PC-9 (cell line): ENCODE measurements at places on chromosomes 7 and 10. TPM values are rescaled to one million over a fixed set of nuclear protein-coding genes. Genes with fewer than 3 reads are reported as not detected.

The PLEKHS1 gene
- 2.9 and 4.9 TPM in 2 replicates for total RNA-seq

The HMX3 gene
- not detected in 2 replicates for total RNA-seq

The NEUROG3 gene
- not detected in 2 replicates for total RNA-seq

The TUBAL3 gene
- 0.35 and 0.52 TPM in 2 replicates for total RNA-seq

The AKR1C4 gene
- not detected in 2 replicates for total RNA-seq

The PNLIPRP3 gene
- total RNA-seq = not detected in 2 replicates

The BZW2 gene
- total RNA-seq = 93.7 and 102 TPM in 2 replicates

The SEC31B gene
- 7.4 and 9.2 TPM in 2 replicates for total RNA-seq

The AMZ1 gene
- 0.50 TPM in 1 of 2 replicates, not detected in the other for total RNA-seq

The CTAGE8 gene
- 7.2 and 9.9 TPM in 2 replicates for total RNA-seq

The GCK gene
- not detected in 2 replicates for total RNA-seq

The ASB10 gene
- total RNA-seq = not detected in 2 replicates

GRCh38 chr7:93235541-93235940, 3.4 kb downstream of the VPS50 start:
- DNase-seq = no peak

- DNase-seq = no peak
Observed at GRCh38 chr7:134985894-134986362, 380 bp upstream of the AGBL3 start.

DNA sequence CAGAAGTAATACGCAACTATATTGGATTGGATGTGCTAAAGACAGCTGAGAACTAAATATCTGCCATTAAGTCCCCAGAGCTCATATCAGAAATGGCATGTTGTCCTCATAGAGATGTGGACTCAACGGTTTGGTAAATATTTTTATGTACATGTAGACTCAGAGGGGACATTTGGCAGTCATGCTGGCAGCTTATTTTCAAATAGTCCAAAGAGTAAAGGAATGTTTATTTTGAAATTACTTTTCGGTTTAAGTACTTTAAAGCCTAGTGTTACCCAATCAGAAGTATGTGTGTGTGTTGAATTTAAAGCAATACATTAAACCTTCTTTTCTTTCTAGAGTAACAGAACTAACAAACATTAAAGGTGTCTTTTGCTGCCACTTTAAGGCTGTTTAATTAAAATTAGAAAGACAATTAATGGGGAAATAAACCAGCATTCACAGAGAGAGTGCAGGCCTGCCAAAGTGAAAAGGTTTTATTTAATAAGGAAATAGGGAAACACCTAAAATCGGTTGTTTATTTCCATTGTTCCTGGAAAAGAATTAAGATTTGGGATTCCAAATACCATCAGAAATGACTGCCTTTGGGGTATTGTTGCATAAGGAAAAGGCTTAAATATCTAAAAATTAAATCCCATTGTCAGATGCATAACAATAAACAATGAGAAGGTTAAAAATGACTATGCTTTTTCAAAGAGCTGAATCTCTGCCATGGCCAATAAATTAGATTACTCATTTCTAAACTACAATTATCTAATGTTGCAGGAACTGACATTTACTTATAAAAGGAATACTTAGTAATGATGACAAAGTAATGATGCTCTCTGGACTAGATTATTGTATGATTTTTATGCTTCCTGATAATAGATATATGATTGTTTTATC, 113.4 kb upstream of the AHR start:
- DNase-seq = no peak

- DNase-seq = no peak
Observed at GRCh38 chr7:45984386-45985295, 63.6 kb upstream of the IGFBP3 start.

DNA sequence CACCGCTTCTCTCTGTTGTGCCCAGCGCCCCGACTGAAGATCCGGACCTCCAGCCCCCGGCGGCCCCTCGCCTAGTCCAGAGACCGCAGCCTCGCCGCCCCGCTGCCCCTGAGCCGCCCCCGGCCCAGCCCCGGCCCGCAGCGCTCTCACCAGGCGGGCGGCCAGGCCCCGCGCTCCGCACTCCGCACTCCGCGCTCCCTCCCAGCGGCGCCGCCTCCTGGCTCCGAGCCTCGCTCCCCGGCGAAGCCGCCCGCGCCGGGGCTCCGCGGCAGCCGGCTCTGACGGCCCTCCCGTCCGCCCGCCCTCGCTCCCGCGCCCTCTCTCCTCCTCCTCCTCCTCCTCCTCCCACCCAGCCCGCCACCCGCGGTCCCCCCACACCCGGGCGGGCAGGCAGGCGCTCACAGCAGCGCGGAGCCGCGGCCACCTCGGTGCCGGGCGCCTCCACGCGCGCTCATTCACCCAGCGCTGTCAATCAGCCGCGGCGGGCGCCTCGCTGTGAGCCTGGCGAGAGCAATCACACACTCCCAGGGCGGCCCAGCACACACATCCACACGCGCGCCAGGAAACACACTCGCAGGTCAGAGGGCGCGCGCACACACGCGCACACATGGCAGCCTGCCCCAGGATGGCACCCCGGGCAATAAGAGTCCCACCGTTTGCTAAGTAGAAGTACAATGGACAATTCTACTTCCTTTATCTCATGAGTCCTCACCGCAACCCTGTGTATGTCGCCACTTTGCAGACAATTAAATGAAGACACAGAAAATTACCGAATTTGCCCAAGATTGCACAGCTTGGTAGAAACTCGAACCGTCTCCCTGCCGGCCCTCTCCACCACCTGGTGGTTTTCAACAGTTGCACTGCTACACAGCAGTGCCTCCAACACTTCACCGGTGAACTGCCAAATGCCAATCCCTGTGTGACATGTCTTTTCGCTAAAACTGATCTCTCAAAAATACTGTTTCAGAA, at the start of gene PRRT4:
Gene PRRT4 (minus strand): TSS at position 280 of the 969 bp plus-strand sequence.
- no peak for DNase-seq

GRCh38 chr10:16964576-16965343, 147.5 kb upstream of the RSU1 start:
- DNase-seq = no peak

- no peak for DNase-seq
Observed at GRCh38 chr10:113524539-113525490, 28.0 kb upstream of the HABP2 start.

- DNase-seq = no peak
Observed at GRCh38 chr7:155513543-155514285, 32.6 kb downstream of the CNPY1 start.

DNA sequence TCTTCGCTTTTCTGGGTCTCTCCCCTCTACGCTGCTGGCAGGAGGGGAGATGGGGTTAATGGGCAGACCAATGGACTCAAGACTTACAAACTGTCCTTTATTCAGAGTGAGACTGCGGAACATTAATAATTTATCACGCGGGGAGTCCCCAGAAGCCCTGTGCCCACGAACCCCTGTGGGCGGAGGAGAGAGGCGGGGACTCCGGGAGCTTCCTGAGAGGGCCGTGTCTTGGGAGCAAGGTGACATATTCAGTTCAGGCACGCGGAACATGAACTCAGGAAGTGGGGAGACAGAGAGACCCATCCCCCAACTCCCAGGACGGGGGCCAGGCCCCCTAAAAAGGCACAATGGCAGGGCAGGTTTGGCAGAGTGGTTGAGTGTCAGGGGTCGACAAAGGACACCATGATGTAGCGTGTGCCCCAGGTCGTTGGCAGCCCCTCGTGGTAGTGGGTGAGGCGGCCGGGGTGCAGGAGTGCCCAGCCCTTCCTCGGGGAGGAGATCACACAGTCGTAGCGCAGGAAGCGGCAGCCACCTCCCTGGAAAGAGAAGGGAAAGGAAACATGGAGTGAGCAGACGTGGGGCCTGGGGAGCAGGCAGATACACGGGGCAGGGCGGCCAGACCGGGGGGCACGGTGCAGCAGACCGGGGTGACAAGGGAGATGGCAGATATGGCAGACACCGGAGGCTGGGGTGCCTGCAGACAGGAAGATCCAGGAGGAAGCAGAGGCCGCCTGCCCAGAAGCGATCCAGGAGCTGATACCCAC, 5.2 kb upstream of the MOGAT3 start:
- no peak for DNase-seq

GRCh38 chr7:158274996-158275395, 312.6 kb downstream of the PTPRN2 start:
- no peak for DNase-seq

DNA sequence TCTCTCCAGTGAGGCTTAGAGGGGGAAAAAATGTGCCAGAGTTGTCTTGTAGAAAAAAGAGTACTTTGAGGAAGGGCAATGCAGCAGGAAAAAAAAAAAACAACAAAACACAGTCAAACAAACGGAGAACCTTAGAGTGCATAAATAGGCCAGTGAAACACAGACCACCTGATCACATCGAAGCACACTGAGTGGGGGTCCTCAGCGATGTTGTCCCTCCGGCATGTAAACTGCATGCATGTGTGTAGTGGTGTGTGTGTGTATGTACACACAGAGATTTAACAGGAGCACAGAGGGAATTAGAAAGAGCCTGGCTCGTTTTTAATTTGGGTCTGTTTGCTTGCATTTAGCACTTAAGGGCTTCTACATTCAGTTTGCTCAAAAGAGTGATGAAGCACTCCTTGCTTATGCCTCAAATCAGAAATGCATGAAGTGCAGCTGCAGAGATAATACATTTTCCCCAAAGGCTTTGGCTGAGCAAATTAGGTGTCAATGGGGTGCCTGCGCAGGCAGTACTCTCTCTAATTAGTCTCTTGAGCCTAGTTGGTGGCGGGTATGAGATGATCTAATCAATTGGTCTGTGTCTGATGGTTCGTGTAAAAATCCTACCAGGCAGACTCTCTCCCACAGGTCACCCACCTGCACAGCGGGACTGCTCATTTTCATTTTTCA, 62.7 kb upstream of the FZD1 start:
- DNase-seq = no peak

GRCh38 chr7:132871419-132871818, 210.5 kb downstream of the CHCHD3 start:
- DNase-seq = no peak

- DNase-seq = no peak
Observed at GRCh38 chr10:32315424-32315823, 31.5 kb downstream of the EPC1 start.
